Urinary bladder (tissue), 4 donors: ENCODE measurements at places on chromosomes 1 and 21.
A peak's percentile ranks its signal among the peaks of the same experiment; 100 is the strongest.

DNA sequence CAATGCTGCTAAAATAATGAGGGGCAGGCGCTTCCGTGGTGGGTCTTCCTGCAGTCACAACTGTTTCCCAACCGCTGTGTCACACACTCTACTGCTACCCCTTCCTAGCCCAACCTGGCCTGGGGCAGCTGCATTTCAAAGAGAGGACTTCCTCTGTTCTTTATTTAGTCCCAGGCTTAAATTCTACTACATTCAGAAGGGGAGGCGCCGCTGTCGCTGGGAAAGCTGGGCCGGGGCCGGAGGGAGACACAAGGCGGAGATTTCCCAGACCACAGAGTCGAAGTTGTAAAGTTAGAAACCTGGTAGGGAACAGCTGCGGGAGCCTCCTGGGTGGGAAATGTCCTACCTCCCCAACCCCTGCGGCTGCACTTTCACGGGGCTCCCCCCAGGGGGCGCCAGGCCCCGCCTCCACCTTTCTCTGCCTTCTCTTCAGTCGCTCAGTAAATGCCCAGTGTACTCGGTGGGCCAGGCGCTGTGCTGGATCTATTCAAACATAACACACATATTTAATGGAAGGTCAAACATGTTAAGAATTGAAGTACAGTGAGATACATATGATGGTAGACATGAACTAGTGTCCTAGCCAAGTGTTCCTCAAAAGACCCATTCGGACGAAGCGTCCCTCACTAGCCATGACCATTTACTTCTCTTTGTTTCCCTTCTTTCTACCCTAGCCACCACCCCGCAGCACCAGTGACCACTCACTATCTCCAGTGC is 23.1 kb downstream of the DYRK3 start:
- DNase-seq: no peak

DNA sequence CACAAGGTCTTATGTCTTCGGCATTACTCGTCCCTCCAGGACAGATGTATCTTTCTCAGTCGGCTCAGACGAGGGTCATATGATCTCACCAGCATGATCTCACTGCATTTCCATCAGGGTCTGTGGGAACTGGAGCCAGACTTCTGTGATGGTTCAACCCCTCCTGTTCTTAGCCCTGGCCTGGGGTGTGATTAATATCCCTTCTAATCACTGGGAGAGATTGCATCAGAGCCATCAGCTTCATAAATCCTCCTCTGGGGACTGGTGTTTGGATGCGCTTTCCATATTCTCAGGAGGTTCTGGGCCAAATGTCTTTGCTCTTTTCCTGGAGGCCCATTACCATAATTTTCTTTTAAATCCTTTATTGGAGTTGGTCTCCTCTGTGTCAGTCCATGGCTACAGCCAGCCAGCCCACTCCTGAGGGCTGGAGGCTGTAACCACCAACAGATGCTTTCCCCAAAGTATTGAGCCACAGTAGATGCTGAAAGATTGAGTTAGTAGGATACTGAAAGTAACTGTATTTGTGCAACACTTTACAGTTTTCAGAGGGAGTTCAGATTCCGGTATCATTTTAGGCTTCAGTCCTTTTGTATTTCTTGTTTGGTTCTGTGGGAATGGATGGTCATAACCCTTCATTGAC is 20.0 kb downstream of the CACNA1E start:
- peak; percentile 62 for DNase-seq

- DNase-seq: no peak
These were observed 160.1 kb downstream of the CTH start for GRCh38 chr1:70571191-70571590.

- no peak for DNase-seq
These were observed 133.9 kb upstream of the SGIP1 start for GRCh38 chr1:66399888-66400529.

DNA sequence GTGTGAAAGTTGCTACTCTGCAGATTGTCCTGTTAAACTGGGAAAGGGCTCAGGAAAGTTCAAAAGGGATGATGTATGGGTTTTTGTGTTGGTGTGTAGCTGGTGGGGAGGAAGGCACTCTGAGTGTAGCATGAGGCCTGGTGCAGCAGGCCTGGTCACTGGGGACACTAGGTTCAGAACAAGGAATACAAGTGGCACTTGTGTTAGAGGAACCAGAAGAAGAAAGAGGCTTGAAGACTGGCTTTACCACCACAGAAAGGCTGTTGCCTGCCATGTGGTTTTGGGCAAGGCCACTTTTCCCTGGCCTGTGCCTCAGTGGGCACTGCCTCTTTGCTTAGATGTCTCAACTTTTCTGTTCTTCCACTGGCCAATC is 122.8 kb downstream of the NOS1AP start:
- DNase-seq: no peak
